CD4-positive, CD25-positive, alpha-beta regulatory T cell (primary cell): ENCODE measurements at places on chromosomes 3 and 15. TPM values are rescaled to one million over a fixed set of nuclear protein-coding genes. Genes with fewer than 3 reads are reported as not detected.
A peak's percentile ranks its signal among the peaks of the same experiment; 100 is the strongest.

SETD2 gene
- total RNA-seq, result 93.7 TPM

HHATL gene
- not detected for total RNA-seq

SHF gene
- total RNA-seq, result 3.3 TPM

GRCh38 chr3:33035596-33035995 is 61.4 kb downstream of the GLB1 start:
- DNase-seq, result no peak

DNA sequence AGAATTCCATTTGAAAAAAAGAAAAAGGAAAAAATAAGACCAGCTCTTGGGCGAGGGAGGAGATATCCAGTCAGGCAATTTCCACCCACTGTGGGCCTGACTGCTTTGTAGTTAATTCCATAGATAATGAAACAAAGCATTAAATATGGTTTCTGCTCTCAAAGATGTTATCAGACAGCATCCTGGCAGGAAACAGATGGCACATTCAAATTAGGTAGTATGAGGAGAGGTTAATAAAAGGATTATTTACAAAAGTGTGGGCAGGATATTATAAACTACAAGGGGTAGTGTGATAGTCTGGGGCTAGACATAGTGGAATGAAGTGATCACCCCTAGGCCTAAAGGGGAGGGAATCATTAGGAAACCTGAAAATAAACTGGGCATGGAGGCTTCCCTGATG is 193.2 kb downstream of the CLSTN2 start:
- DNase-seq, result no peak

DNA sequence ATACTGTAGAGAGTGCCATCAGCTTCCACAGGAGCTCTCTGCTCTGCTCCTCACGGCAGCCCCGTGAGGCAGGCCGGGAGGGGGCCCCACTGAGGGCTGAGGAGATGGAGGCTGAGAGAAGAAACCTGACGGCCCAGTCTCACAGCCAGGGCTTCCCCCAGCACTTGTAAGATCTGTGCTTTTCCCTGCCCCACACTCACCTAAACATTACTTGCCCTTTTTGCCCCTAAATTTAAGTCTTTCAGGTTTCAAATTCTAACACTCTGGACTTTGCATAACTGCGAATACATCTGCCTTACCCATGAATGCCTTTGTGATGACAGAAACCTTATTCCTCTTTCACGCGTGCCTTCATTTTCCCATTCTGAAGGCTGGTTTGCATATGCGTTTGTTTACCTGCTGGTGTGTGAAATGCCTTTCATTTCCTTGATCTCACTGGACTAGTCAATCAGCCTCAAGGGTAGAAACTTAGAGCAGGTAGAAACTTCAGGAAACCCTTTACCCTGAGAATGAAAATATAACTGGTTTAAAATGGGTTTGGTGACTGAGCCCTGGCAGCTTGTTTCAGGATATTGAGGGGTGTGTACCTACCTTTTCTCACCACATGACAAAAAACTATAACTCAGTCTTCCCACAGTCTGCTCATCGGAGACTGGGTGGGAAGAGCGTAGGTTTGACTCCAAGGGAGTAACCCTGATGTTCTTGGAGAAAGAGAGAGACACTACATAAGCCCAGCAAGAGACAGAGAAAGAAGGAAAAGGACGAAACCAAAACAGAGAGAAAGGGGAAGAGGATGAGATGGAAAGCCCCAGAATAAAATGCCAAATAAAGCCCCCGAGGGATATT is 20.1 kb downstream of the SLC12A8 start:
- DNase-seq, result no peak

ACTL6A gene
- total RNA-seq, result 31.1 TPM

GRCh38 chr15:86183596-86184491 is 104.2 kb downstream of the AGBL1 start:
- DNase-seq, result no peak

DNA sequence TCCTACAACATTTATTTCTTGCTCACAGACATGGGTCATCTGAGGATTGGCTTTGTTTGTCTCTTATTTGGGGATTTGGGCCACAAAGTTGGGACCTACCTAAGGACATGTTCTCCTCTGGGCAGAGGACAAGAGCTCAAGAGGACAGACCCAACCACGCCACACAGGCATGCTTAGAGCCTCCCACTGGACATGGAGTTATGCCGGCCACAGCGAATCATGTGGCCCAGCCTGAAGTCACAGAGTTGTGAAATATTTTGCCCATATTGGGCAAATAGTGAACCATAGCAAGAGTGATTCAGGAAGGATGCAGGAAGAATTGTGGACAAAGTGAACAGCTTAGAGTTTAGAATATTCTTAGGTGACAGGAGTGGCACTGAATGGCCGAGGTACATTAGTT is 9.9 kb downstream of the TRAK1 start:
- no peak for DNase-seq

GRCh38 chr15:39438260-39438659 is 142.6 kb upstream of the THBS1 start:
- DNase-seq, result no peak

GRCh38 chr3:14139771-14140170 is 14.9 kb downstream of the TMEM43 start:
- DNase-seq, result no peak

DNA sequence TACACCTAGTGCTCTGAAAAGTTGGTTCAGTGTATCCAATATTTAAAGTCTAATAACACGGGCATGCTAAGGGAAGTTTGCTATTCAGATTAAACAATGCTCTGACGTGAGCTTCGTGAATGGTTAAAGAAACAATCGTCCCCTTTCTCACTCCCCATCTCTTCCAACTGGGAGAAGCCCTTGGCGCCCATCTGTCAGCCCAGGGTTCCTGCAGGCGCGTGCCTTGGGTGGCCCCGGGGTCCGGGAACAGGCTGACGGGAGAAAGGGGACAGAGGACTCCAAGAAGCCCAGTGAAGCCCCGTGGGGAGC is 413 bp downstream of the SEC22C start:
- DNase-seq, result no peak

DNA sequence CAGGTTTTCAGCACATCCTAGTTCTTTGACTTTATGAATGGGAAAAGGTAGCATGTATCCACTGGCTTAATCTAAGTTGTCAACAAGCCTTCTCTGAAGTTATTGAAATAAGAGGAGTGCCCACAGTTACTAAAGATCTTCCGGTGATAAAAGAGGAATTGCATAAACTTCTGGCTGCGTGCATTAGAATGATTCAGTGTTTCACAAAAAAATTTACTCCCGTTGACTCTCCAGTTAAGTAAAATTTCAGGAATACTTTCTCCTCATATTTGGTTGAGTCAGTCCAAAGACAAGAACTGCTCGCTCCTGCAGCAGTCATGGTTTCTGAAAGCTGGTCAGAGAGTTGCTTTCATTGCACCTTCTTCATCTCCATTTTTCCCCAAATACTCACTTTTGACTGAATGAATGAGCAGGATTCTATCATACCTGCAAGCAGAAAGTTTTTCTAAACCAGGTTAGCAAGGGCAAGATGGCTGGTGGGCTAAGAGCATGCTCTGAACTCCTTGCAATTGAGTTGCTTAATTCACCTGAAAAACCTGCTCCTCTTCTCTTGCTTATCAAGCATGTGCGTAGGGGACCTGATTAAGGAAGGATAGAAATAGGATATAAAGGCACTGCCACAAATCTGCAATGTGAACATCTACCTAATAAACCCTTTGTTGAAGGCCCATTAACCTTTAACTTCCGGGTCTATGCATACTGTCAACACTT is 64.2 kb upstream of the TIMP4 start:
- no peak for DNase-seq

TICRR gene
- 0.30 TPM for total RNA-seq

DNA sequence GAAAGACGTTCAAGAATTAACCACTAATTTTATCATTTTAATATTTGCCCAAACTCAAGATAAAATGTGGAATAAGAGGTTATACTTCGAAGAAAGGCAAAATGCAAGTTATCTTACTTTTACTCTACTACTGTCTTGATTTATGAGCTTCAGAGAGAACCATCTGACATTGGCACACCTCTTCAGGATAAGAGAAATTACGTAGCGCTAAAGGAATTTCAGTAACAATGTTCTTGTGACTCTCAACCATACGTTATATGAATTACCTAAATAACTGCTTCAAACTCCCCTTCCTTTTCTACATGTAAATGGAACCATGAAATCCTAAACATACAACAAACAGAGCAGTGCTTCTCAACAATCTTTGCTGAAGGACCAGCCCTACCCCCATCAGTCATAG is 96.8 kb downstream of the ZNF385D start:
- no peak for DNase-seq

DNA sequence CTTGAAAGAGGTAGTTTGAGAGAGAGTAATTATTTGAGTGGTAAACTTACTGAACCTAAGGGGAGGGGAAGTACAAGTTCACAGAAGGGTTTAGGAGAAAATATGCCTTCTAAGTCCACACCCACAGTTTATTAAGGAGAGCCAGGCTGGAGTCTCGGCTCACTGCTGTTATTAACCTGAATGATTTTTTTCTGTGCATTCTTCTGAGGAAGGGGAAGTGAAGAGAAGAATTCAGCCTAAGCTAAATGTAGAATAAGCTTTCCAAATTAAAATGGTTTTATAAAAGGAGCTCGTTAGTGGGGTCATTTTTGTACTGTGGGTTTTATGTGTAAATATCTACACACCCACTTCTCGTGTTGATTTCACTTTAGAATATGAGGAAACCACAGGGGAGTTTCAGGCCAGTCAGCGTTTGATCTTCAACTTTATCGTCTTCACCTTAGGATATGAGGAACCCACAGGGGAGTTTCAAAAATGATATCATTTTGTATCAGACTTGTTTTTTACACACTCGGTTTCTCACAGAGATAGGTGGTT is 1.5 kb downstream of the WHAMM start:
- peak; percentile 51 for DNase-seq

- DNase-seq, result peak; percentile 26
Observed at GRCh38 chr3:131794766-131795388, 239.9 kb downstream of the CPNE4 start.

DNA sequence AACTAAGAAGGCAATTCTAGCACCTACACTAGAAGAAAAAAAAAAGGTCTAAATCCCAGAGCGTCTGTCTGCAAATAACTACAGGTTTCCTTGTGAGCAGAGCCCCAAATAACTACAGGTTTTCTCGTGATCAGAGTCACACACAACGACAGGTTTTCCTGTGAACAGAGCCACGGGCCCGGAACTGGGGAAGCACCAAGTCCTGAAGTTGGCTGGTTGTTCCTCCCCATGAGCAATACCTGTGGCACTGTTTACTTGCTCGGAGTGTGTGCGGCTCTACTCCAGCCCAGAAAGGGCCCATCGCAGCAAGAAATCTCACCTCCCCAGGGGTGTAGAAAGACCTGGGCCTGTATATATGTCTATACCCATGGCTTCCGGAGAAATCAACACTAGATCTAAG is 644 bp upstream of the MASP1 start:
- no peak for DNase-seq

DNA sequence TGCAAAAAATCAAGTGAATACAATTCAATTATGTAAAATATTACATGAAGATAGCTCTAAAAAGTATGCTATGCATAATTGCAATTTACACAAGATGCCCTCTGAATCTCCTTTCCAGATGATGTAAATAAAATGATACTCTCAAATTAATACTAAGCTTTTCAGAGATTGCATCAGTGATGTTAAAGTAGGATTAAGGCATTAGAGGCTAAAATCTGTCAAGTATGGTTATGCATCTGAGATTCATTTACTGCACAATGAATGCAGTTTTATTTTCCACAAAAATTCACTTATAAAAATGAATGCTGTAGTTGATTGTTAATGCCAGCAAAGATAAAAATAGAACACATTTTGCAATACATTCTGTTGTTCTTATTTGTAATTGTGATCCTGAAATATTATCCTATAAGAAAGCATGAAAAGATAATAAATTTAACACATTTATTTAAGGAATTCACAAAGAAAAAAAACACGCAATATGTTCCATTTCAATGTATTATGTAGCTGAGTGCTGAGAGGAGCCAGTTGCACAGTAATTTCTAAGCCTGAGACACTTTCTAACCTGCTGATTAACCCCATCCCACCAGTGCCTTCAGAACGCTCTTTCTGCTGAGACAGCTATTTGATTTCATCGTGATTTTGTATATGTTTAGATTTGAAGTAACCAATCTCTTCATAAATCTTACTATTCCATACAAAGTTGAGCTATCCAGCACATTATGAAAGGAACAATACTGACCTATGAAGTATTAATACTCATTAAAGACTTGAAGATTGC is 224.4 kb downstream of the CADM2 start:
- DNase-seq, result no peak

IQCF5 gene
- not detected for total RNA-seq

GRCh38 chr3:160611141-160611540 is 45.8 kb upstream of the KPNA4 start:
- no peak for DNase-seq

PEX11A gene
- 1.2 TPM for total RNA-seq

DNA sequence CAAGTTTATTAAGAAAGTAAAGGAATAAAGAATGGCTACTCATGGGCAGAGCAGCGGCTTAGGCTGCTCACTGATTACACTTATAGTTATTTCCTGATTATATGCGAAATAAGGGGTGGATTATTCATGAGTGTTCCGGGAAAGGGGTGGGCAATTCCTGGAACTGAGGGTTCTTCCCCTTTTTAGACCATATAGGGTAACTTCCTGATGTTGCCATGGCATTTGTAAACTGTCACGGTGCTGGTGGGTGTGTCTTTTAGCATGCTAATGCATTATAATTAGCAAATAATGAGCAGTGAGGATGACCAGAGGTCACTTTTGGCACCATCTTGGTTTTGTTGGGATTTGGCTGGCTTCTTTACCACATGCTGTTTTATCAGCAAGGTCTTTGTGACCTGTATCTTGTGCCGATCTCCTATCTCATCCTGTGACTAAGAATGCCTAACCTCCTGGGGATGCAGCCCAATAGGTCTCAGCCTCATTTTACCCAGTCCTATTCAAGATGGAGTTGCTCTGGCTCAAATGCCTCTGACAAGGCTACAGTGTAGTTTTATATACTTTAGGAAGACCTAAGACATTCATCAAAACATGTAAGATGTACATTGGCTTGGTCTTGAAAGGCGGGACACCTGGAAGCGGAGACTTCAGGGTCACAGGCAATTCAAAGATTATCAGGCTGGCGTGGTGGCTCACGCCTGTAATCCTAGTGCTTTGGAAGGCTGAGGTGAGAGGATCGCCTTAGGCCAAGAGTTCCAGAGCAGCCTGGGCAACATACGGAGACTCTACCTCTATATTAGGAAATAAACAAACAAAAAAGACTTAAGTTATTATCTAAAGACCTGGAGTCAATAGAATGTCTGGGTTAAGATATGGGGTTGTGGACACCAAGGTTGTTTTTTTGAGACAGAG is 3.2 kb upstream of the BLOC1S6 start:
- DNase-seq, result no peak

PLS1 gene
- total RNA-seq, result 1.2 TPM

GRCh38 chr3:13014755-13015285 is 58.4 kb downstream of the IQSEC1 start:
- no peak for DNase-seq

- DNase-seq, result no peak
Observed at GRCh38 chr3:146117406-146118285, 43.3 kb downstream of the PLOD2 start.

GRCh38 chr3:127985216-127985615 is 67.0 kb upstream of the SEC61A1 start:
- DNase-seq, result no peak
